ENCODE measurements at places on chromosomes 6 and 20.

- no peak for DNase-seq
Observed at GRCh38 chr6:74780831-74781230, 425.0 kb downstream of the COL12A1 start.

GRCh38 chr6:132194529-132194928 is 206.7 kb downstream of the MOXD1 start:
- no peak for DNase-seq

DNA sequence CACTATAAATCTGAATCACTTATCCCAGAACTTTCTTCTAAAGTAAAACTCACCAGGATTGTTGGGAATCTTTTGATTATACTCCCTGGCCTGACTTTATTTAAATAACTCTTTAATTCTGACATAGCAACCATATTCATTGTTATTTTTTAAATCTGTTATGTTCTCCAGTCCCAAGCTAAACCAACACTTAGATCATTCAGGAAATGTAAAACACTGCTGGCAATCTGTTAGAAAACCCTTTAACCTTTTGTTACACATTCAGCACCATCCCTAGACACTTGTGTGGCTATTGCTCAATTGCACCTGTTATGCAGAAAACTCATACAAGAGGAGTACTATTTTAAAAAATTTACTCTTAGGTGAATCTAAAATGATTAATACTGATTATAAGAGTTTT is 101.8 kb upstream of the NHSL1 start:
- no peak for DNase-seq

GRCh38 chr20:39756369-39756768 is 794.2 kb downstream of the DHX35 start:
- no peak for DNase-seq

DNA sequence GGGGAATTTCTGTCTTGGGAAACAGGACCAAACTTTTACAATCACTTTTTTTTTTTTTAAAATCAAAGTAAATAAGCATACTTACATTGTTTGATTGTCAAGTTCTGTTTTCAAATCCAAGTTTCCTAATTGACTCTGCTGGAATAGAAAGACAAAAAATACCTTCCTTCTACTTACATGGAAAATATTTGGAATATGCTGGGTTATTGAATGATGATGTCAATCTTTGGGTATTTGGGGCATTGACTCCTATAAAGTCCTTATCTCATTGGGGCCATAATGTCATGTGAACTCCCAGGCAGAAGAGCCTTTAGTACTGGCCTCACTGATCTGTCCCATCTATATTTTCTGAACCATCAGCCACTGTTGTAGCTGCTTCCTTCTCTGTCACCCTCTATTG is 122.6 kb upstream of the NOX3 start:
- no peak for DNase-seq

DNA sequence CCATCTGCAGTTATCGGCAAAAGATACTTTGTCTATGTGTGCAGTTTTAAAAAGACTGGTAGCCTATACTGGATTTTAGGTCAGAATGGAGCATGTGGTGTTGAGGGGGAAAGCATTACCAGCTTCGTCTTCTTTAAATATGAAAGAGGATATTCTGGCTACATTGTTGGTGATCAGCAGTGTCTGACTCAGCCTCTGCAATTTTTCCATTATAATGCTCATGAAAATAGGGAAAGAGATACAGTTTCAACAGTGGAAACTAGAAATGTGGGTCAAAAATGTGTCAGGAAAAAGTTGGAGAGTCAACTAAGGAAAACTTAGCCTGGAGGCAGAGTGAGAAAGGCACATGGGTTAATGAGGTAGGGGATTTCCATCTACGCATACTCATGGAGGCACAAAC is 45.2 kb downstream of the HDGFL1 start:
- no peak for DNase-seq

- DNase-seq, result no peak
Observed at GRCh38 chr20:1800180-1800579, 95.0 kb upstream of the SIRPA start.

GRCh38 chr6:106227612-106228507 is 97.7 kb downstream of the ATG5 start:
- DNase-seq, result no peak

GRCh38 chr20:41956338-41957074 is 338.3 kb upstream of the CHD6 start:
- no peak for DNase-seq

DNA sequence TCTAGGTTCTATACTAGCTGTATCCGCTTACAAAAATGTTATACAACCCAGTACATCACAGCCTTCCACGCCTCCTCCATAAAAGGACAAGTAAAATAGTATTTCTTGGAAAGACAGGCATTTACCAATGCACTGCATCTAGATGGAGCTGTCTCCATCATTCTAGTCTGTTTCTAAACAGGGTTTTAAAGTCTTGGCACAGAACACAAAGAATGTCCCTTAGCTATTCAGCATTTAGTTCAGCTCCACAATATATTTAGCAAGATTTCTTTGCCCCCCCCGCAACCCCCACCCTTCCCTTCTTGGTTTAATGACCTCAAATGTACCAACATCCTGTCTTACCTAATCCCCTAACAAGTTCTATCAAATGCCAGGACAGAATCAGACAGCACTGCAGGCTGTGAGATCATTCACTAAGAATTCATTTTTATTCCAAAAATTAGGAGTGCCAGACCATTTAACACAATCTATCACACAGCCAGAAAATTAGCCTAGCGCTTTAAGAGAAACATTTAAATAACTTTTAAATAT is 198.6 kb downstream of the BACH2 start:
- no peak for DNase-seq

- DNase-seq, result no peak
Observed at GRCh38 chr20:18740726-18741125, 72.9 kb upstream of the SCP2D1 start.
